ENCODE measurements at places on chromosomes 12 and 14. TPM values are rescaled to one million over a fixed set of nuclear protein-coding genes. Genes with fewer than 3 reads are reported as not detected.

DNA sequence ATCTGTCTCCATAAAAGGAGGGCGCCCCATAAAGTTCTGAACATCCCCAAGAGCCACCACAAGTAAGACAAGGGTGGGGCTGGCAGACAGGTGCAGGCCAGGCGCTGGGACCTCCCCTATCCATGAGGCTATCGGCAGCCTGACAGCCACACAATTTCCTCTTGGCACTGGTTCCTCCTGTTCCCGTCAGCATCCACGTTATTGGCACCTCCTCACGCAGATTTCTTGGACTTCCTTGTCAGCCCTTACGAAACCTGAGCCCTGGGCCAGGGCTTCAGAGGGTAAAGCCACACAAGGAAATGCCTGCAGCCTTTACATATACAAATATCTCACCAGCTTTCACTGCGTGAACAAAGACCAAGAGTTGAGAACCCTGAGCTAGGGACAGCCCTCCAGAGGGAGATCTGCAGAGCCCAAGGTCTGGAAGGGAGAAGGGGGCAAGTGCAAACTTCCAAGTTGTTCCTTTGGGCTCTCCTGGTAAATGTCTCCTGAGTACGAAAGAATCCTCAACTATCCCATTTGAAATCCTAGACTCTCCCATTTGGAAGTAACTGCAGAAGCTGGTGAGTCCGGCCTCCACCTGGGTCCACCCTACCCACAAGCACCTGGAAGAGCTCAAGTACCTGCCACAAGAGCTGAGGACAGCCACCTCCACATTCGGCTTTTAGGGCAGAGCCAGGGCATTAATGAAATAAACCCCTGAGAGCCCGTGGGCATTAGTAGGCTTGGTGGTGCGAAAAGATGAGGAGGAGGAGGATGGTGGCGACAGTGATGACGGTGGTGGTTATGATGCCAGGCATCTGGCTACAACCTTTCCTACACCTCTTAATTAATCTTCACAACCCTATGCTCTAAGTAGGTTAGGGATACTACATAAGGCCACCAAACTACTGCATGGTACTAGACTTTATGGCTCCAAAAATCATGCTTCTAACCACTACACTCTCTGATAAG is 5.5 kb upstream of the TC2N start:
- no peak overlapping the region for H3K4me3 ChIP-seq
- H3K27me3 ChIP-seq = no peaks in the 10 kb centered on the region
- peaks cover 10% of the 10 kb centered on the region for H3K4me1 ChIP-seq
- H3K27ac ChIP-seq = no peak overlapping the region
- H3K36me3 ChIP-seq = no peaks in the 10 kb centered on the region
- no peak for DNase-seq

ITGB7 gene
- polyA plus RNA-seq = 0.43 TPM

NUAK1 gene
- 4.7 TPM for polyA plus RNA-seq

- no peaks in the 10 kb centered on the region for H3K27me3 ChIP-seq
- H3K4me3 ChIP-seq = no peak overlapping the region
- H3K27ac ChIP-seq = no peak overlapping the region
- H3K4me1 ChIP-seq = peaks cover 20% of the 10 kb centered on the region
- H3K36me3 ChIP-seq = no peaks in the 10 kb centered on the region
Observed at GRCh38 chr12:89880690-89881350, 172.2 kb upstream of the ATP2B1 start.

KLRG1 gene
- polyA plus RNA-seq = 7.9 TPM
